ENCODE measurements at places on chromosomes 3 and 15.

- DNase-seq = no peak
Measured at GRCh38 chr3:49166752-49167556, 823 bp upstream of the CCDC71 start.

GRCh38 chr3:52831500-52832301 lies 1.2 kb upstream of the ITIH4 start:
- DNase-seq = no peak

- DNase-seq = no peak
Measured at GRCh38 chr15:97815835-97816234, 144.7 kb upstream of the ARRDC4 start.

DNA sequence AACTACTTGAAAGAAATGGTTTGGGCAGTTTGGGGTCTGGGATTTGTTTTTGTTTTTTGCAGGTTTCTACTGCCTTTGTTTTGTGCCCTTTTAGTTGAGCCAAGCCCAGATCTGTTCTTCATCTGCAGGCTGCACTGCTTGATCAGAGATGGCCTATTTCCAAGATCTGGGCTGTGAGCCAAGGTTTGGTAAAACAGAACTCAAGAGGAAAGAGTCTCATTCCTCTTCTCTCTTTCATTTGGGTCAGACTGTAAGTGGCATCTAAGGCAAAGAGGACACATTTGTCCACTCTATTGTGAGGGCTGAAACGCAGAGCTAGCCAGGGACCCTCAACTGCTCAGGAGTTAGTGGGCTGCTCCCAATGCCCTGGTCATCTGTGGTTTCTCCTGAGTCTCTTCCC lies 104.4 kb upstream of the UBE3A start:
- DNase-seq = no peak

DNA sequence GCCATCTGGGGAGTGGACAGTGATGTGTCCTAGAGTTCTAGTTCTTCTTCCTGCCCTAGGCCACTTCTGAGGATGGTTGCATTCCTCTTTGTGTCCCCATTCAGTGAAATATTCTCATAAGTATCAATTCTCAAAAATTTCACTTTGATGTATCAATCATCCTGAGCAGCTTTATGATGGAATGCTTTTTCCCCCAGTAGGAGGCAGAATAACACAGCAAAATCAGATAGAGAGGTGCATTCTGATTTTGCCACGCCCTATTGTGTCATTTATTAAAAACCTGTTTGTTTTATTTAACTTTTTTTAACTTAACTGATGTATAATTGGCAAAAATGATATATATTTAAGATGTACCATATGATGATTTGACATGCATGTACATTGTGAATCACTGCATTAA lies 656.0 kb upstream of the GRM7 start:
- no peak for DNase-seq
